ENCODE measurements at places on chromosomes 3 and 15.

- peak; percentile 61 for DNase-seq
Observed at GRCh38 chr3:191136347-191136746, 62.7 kb upstream of the OSTN start.

- DNase-seq, result no peak
Observed at GRCh38 chr3:62570888-62571287, 197.5 kb upstream of the FEZF2 start.

DNA sequence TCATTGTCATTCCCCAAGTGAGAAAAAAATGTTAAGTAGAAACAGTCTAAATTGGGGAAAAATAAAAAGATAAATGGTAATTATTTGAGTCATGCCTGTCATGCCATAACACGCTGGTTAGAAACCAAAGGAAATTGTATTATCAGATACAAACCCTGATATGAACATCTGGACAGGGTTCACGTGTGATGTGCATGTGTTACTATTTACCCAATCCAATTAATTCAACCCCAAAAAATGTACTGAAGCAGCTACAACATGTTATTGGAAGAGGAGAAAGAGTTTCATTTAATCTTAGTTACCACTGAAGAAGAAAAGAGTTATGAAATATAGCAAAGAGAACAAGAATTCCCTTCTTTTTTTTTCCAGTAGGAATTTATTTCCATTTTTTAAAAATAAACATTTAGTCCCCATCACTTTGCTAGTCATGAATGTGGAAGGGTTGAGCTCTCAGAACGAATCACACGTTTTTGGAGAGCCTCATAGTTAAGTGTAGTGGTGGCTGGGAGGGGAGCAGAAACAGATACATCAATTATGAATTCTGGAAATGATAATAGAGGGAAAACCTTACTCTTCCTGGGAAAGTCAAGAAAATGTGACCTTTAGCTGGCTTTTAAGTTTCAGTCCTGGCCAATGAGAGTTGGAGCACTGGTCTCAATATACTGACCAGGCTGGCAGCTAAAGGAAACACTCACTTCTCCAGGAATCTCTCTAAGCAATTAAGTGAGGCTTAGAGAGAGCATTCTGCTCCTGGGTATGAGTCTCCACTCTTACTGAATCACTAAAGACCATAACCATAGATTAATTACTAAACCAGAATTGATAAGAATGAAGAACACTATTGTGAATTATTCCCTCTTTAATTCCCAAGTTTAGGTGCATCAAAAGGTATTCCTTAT lies 796.5 kb downstream of the GRM7 start:
- DNase-seq, result no peak

- no peak for DNase-seq
Observed at GRCh38 chr15:47398132-47398531, 319.2 kb upstream of the SEMA6D start.

DNA sequence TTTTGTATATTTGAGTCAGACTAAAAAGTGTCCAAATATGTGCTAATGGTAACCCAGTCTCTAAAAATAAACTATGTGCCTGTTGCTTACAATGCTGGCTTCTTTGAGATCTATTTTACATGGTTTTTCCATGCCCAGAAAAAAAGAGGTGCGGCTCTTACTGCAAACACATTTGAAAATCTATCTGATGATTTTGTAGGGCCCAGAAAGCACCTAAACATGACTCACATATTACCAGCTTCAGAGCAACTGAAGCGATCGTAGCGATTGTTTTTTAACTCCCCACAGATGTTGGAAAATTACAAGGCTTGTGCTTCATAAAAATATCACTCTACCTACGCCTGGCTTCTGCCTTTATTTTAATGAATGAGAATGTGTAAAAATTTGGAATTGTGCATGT lies 53.5 kb downstream of the SUCNR1 start:
- no peak for DNase-seq

DNA sequence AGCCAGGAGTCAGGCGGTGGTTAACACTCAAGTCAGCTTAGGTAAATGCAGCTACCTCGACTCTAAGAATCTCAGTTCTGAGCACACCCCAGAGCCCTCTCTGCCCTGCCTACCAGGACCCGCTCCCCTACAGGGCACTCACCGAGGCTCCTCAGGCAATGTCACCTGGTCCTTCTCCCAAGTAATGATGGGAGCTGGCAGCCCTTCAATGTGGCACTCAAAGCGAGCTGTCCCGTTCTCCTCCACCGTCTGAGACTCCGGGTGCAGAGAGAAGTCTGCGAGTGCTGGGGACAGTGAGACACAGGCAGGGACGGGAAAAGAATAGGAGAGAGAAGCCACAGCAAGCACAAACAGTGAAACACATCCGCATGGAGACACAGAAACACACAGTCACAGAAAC lies 12.7 kb downstream of the IGDCC4 start:
- no peak for DNase-seq

GRCh38 chr15:77784361-77785292 lies 151.9 kb upstream of the LINGO1 start:
- peak; percentile 87 for DNase-seq

GRCh38 chr3:57952208-57952631 lies 56.0 kb upstream of the FLNB start:
- peak; percentile 81 for DNase-seq

GRCh38 chr3:15153103-15153502 lies 52.9 kb upstream of the CAPN7 start:
- no peak for DNase-seq

DNA sequence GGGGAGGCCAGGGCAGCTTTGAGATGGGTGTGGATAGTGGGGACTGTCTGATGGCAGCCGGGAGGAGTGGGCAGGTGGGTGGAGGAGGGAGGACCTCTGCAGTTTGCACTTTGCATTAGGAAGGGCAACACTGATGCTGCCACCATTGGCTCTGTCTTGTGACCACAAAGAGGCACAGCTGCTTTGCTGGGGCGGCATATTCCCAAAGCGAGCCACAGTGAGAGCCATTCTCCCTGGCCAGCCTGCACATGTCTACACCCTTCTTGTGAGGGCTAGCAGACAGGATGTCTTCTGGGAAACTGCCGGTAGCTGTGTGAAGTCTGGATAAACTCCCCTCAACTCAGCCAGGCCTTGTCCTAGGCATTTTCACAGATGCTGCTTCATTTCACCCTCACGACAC lies 38.3 kb downstream of the CCNB2 start:
- DNase-seq, result no peak

DNA sequence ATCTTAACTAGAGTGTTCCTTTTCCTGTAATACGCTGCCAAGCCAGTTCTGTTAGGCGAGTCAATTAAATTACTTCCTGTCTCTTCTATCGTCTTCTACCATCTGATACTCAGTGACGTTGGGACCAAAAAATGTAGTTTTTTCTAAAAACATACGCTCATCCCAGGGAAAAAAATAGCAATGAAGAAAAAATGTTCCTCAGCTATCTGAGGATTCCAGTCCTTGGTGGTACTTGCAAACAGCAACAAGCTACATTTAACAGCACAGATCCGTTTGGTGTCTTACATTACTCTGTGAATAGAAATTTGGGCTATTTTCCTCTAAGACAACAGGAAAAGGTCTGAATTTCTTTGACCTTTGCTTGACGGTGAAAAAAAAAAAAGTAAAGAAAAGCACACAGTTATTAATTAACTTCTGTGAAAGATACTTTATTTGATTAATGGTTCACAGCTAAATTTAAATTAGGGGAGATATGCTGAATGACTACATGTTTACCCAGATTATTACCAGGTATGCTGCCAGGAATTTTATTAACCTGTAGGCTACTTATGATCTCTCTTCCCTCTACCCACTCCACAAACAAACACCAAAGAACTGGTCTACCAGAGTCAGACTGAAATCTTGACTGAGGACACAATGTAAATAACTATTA lies 254.4 kb upstream of the ZPLD1 start:
- no peak for DNase-seq

DNA sequence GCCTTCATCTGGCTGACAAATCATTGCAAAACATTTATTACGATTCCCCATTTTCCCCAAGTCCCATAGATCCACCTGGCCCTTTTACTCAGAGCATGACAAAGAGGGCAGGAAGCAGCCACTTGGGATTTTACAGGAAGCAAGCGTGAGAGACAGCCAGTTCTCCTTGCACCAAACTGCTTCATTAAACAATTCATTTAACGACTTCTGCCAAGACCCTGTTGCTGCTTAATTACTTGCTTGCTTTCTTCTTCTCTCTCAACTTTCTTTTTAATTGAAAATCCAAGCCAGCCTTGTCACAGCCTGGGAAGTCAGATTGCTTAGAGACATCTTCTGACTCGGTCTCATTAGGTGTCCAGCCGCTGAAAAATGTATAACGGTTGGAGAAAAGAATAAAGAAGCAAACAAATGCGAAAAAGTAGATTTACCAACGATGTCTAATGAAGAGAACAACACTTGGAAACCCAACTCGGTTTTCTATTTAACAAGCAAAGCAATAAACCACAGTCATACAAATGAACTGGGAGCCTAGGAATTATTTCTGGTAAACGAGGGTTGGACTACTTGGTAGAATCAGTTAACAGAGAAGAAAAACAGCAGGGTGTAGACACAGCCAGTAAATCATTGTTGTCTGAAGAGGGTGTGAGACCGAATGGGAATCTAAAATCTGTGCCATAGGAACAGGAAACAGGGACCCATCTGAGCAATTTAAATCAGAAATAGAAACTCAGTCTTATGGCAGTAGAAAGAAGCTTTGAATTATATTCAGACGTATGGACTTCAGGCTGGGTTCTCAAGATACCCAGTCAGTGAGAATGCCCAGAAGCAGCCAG lies 298.3 kb downstream of the LRRC3B start:
- peak; percentile 43 for DNase-seq

- DNase-seq, result no peak
Observed at GRCh38 chr3:5001135-5001534, 21.9 kb downstream of the BHLHE40 start.

DNA sequence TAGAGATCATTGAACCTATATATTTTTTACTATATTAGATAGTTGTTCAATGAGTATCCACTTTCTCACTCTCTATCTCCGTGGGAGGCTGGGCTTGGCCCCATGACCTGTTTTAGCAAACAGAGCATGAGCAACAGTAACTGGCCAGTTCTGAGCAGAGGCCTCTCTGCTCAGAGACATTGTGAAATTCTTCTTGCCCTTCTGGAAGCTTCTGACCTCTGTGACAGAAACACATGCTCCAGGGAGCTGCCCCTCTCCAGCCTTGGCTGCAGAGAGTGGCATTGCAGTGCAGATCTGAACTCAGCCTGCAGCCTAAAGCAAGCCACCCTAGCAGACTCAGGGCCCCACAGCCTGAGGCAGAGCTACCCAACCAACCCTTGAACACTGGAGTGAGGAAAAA lies 20.5 kb downstream of the FAM240A start:
- no peak for DNase-seq

- no peak for DNase-seq
Observed at GRCh38 chr3:172653004-172653572, 57.8 kb downstream of the NCEH1 start.

GRCh38 chr3:175735866-175736265 lies 876.7 kb downstream of the NAALADL2 start:
- DNase-seq, result no peak

DNA sequence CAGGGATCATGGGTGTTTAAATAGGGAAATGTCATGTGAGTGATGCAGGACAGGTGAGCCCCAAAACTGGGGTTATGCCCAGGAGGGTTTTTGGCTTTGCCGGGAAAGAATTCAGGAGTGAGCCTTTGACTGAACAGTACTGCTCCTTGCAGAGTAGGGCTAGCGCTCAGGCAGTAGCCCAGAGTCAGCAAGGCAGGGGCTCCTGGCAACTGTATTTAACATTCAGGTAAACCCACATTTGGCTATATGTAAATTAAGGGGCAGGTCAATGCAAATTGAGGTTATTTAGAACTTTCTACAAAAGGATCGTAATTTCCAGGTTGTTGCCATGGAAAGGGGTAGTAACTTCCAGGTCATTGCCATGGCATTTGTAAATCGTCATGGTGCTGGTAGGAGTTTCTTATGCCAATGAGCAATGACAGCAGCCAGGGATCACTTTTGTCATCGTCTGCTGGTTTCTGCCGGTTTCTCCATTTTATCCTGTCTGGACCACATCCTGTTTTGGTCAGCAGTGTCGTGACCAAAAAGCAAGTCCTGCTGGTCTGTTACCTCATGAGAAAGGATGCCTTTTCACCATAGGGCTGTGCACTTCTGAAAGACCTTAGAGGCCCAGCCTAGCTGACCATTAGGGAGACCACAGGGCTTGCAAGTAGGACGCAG lies 24.3 kb downstream of the MTHFS start:
- peak; percentile 28 for DNase-seq

GRCh38 chr15:95596496-95596895 lies 734.0 kb upstream of the NR2F2 start:
- peak; percentile 80 for DNase-seq

DNA sequence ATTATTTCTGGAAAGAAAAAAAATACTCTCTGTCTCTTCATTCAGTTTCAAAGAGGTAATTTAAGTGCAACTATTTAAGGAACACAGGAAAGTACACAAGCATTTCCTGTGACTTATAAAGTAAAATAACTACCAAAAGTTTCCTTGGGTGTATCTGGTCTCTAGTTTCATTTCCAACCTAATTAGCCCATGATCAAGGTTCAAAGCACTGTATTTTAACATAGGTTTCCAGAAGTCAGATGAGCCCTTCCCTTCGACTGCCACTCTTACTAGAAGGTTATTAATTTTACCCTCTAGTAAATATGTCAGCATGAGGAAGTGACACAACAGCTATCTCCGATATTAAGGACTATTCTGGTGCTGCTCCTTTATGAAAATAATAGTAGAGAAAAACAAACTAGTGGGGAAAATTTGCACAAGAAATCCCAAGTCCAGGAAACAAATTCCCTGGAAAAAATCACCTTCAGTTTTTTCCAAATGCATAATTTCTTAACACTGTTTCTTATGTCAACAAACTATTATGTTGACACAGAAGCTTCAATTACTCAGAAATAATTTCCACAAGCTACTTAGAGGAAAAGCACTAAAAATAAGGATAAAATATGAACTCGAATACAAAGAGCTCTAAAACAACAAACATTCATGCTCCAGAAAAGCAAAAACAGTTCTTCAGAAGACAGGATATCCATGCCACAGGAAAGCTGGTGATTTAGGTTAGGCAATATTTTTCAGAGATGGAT lies 35.3 kb downstream of the CCPG1 start:
- DNase-seq, result no peak

DNA sequence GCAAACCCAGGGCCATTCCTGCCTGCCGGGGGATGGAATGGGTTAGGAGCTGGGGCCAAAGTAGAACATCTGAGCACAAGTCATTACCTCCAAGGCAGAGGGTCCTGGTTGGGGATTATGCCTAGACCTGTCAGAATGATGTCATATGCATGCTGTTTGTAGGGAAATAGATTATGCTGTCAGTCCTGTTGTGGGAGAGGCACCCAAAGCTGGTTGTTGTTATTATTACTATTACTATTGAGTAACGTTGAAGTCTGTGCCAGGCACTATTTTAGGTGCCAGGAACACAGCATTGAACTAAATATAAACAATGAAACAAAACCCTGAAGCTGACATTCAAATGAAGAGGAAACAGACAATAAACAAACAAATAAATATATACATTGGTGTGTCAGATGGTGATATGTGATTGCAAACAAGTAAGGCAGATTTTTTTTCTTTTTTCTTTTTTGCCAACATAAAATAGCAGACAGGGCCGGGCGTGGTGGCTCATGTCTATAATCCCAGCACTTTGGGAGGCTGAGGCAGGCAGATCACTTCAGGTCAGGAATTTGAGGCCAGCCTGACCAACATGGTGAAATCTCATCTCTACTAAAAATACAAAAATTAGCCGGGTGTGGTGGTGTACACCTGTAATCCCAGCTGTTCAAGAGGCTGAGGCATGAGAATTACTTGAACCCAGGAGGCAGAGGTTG lies 2.0 kb downstream of the P4HTM start:
- no peak for DNase-seq

GRCh38 chr3:191141728-191142127 lies 57.3 kb upstream of the OSTN start:
- DNase-seq, result no peak
